ENCODE measurements at places on chromosomes 1 and 21. TPM values are rescaled to one million over a fixed set of nuclear protein-coding genes. Genes with fewer than 3 reads are reported as not detected.

- DNase-seq, result no peak
These were observed 1730.2 kb downstream of the MRPL39 start for GRCh38 chr21:23876925-23877558.

DNA sequence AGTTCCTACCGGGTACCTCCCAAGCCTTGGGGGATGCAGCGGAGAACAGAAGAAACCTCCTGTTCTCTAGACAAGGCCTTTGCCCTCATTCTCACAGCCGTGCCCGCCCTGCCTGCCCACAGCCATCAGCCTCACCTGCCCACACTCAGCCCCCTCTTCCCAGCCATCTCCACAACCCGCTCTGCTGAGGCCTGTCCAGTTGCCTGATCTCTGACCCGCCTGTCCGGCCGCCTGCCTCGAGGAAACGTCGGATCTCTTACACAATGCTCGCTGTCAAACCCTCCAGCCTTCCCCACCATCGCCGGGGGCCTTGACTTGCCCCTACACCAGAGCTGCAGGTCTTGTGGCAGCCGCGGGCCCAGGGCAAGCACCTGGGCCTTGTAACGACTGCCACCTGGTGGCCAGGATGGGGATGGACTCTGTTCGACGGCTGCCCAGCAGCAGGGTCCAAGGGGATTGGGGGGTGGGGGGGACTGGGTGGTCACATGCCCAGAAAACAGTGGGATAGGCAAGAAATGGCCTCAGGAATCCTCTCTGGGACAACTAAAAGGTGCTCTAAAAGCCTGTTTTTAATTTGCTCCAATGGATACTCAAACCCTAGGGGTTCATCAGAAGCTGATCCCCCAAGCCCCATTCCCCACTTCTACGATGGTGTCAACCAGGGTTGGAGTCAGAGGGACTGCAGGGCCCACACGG, 31.0 kb downstream of the SLC45A1 start:
- peak; percentile 46 for DNase-seq

- DNase-seq, result no peak
These were observed 40.5 kb upstream of the AKT3 start for GRCh38 chr1:243890576-243890975.

- no peak for DNase-seq
These were observed 33.5 kb upstream of the PIGV start for GRCh38 chr1:26754086-26754874.

GRCh38 chr1:247681288-247681897, 1.9 kb upstream of the OR13G1 start:
- DNase-seq, result peak; percentile 35

GRCh38 chr1:230012741-230013140, 54.3 kb upstream of the GALNT2 start:
- no peak for DNase-seq

Gene ZNF648
- not detected for total RNA-seq

DNA sequence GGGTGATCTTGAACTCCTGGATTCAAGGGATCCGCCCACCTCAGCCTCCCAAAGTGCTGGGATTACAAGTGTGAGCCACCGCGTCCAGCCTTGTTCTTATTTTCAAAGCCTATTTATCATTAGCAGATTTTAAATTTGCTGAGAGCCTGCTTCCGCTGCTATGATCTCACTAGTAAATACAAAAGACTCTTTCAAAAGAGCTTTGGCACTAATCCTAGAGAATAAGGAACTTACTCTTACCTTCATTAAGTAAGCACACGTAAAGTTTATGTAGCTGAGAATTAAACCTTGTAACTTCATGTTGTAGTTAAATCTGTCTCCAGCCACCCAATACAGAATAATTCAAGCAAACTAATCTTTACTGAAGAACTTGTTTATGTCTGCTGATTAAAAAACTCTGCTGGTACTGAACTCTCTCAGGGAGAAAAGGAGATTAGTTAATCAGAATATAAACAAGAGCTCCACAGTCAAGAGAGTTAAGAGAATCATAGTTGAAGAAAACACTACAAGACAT, 72.3 kb downstream of the RUSC1 start:
- no peak for DNase-seq

DNA sequence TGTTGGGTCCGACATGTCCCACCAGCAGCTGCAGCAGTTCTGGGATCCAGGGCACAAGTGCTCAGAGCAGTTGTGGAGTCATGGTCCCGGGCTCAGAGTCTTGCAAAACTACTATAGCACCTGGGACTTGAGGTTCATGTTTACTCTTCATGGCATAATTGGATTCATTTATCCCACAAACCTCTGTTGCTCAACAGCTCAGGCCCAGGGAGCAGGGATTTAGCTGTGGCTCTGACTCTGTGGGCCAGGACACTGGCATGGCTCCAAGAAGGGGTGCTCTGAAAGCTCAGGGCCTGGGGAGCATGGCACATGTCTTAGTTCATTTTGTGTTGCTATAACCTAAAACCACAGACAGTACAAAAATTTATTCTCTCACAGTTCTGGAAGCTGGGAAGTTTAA, 626.7 kb upstream of the ADGRL2 start:
- no peak for DNase-seq

- DNase-seq, result no peak
These were observed 651 bp downstream of the COA6 start for GRCh38 chr1:234373959-234374254.
